Activated CD4-positive, alpha-beta T cell treated with anti-CD3 and anti-CD28 coated beads for 1 hour (primary cell): ENCODE measurements at places on chromosomes 16 and 17.

- DNase-seq, result no peak
Observed at GRCh38 chr17:77628035-77628434, 330.5 kb upstream of the TNRC6C start.

DNA sequence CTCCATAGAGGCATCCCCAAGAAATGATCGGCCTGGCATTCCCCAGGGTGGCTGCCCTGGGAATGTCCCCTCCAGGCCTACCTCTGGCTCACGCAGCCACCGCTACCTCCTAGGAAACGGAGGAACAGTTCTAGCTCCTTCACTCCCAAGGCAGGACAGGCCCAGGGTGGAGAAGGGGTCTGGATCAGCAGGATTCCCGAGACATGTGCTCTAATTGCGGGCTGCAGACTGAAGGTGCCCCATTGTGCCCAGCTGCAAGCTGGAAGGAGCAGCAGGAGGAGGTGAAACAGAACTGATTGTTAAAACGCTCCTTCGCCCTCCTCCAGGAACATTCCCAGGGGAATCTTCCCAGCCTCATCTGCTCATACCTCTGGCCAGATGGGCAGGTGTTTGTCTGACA is 40.8 kb downstream of the SCNN1G start:
- no peak for DNase-seq

- DNase-seq, result no peak
Observed at GRCh38 chr16:4689091-4689671, 4.2 kb upstream of the NUDT16L1 start.

DNA sequence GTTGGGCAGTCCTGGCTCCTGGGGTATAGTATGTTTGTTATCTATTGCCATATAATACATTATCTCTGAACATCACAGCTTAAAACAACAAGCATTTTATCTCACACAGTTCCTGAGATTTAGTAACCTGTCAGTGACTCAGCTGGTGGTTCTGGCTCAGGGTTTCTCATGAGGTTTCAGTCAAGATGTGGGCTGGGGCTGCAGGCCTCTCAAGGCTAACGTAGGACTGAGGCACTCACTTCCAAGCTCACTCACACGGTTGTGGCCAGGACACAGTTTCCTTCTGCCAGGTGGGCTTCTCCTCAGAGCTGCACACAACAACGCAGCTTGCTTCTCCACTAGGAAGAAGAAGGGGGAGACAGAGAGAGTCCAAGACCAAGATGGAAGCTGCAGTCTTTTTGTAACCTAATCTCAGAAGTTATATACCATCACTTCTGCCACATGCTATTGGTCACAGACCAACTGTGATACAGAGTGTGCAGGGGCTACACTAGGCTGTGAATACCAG is 10.3 kb upstream of the MED13 start:
- DNase-seq, result no peak

DNA sequence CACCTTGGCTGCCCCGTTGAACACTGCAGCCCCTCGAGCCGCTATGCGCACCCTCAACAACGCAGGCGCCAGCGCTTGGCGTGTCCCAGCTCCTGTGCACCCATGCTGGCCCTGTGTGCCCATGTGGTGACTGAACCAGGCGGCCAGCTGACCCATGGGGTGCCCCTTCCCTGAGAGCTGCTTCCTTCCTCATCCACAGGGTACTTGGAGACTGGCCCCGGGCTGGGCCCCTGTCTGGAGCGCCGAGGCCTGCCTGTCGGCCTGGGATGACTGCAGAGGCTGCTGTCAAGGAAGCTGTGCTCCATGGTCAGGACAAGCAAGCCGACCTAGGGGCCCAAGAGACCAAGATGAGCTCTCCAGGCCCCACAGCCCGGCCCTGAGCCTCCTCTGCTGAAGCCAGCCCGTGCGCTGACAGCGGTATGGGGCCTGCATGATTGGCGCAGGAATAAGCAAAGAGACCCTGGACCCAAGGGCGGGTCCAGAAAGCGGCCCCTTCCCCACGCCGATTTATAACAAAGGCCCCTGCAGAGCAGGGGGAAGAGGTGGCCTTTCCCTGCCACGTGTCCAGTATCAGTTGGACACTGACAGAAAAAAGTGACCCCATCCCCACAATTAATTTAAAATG is 21.6 kb upstream of the BAHCC1 start:
- DNase-seq, result no peak

GRCh38 chr16:56530872-56531271 is 11.0 kb upstream of the BBS2 start:
- no peak for DNase-seq

DNA sequence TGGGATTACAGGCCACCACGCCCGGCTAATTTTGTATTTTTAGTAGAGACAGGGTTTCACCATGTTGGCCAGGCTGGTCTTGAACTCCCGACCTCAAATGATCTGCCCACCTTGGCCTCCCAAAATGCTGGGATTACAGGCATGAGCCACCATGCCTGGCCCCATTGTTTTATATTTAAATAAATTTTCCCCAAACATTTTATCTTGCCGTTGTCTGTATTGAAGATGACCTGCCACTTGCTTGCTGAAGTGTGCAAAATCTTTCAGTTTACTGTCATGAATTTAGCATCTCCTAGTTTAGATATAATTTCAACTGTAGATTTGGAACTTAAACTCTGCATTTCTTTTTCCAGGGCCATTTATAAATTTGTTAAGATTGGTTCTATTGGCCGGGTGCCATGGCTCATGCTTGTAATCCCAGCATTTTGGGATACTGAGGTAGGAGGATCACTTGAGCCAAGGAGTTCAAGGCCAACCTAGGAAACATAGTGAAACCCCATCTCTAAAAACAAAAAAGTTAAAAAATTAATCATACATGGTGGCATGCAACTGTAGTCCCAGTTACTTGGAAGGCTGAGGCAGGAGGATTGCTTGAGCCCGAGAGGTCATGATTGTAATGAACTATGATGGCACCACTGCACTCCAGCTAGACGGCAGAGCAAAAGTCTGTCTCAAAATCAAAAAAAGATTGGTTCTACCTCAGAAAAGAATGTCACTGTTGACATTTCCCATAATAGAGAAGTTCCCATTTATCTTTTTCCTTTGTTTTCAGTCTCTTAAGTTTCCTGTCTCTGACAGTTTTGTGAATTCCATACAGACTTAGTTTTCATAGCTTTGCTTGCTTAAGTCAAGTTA is 84.4 kb downstream of the VMP1 start:
- DNase-seq, result no peak

- no peak for DNase-seq
Observed at GRCh38 chr16:82082543-82083244, 47.6 kb downstream of the HSD17B2 start.
